ENCODE measurements at places on chromosomes 13 and 19.

GRCh38 chr19:39254531-39255345 lies 6.1 kb upstream of the IFNL4 start:
- no peak for DNase-seq

GRCh38 chr13:112617754-112618375 lies 29.9 kb upstream of the TUBGCP3 start:
- no peak for DNase-seq

- DNase-seq = no peak
These were observed 549 bp downstream of the TIMM50 start for GRCh38 chr19:39481229-39481545.

GRCh38 chr13:85551012-85551411 lies 248.2 kb downstream of the SLITRK6 start:
- no peak for DNase-seq

DNA sequence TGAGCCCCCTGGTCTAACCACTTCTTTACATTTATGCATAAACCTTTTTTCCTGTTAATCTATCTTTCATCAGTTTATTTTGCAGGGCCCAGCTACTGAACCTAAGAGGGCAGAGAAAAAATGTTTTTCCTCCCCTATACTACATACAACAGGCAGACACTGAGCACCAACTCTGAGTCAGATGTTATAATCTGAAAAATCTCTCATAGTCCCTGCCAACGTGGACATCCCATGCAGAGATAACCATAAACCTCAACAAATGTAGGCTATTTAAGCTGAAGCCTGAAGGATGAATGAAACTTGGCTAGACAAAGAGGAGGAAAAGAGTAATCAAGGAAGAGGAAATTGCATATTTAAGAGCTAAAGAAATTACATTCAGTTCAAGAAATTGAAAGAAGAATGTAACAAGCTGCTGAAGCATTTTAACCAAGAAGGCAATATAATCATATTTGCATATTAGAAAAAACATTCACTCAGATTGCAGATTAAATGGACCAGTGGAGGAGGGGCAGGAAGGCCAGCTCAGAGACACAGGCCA lies 2.6 kb downstream of the NEK3 start:
- peak; percentile 40 for DNase-seq

DNA sequence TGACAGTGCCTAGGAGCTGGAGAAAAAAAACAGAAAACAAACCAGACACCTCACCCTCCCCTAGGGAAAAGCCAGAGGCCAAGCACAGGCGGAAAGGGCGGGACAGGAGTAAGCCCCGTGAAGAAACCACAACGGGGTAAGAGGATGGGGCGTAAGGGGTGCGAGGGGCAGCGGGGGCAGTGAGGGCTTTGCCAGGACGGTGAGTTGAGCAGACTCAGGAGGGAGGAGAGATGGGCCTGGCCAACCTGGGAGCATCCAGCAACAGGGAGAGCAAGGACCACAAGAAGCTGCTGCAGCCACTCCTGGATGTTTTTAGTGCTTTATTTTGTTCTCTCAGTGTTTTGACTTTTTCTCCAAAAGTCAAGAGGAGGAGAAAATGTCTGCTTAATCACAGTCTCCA lies 114.1 kb upstream of the SOX1 start:
- no peak for DNase-seq

DNA sequence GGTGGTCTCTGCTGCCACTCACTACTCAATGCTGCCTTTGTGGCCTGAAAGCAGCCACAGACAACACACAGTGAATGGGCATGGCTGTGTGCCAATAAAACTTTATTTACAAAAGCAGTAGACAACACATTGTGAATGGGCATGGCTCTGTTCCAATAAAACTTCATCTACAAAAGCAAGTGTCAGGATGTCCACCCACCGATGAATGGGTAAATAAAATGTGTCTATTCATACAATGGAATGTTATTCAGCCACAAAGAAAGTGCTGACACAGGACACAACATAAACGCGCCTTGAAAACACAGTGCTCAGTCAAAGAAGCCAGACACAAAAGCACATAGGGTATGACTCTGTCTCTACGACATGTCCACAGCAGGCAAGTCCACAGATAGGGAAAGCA lies 20.1 kb downstream of the ZSCAN5A start:
- peak; percentile 17 for DNase-seq

- no peak for DNase-seq
These were observed 23.4 kb downstream of the UBAC2 start for GRCh38 chr13:99224021-99224420.

GRCh38 chr13:74444864-74445479 lies 310.8 kb upstream of the KLF12 start:
- peak; percentile 21 for DNase-seq

DNA sequence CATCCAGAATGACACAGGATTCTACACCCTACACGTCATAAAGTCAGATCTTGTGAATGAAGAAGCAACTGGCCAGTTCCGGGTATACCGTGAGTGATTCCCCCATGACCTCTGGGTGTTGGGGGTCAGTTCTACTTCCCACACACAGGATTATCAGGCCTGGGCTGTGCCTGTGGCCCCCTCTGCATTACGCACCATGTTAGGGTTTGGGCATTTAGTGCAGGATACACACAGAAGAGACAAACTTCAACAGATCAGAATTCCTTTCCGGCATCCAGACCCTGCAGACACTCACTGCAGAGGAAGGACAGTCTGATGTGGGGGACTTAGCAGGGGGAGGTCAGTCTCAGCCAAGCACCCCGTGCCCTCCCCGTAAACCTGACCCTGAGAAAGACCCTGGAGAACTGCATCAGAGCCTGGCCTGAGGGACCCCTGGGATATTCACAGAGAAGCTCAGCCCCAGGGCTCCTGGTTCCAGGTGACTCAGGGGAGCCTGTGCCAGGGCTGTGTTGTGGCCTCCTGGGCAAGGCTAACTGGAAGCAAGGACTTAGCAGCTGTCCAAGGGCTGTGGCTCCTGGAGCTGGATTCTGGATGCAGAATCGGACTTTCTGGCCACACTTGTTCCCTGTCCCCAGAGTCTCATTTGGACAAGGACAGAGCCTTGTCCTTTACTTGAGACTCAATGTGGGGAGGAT lies 1.7 kb downstream of the CEACAM5 start:
- DNase-seq = no peak

DNA sequence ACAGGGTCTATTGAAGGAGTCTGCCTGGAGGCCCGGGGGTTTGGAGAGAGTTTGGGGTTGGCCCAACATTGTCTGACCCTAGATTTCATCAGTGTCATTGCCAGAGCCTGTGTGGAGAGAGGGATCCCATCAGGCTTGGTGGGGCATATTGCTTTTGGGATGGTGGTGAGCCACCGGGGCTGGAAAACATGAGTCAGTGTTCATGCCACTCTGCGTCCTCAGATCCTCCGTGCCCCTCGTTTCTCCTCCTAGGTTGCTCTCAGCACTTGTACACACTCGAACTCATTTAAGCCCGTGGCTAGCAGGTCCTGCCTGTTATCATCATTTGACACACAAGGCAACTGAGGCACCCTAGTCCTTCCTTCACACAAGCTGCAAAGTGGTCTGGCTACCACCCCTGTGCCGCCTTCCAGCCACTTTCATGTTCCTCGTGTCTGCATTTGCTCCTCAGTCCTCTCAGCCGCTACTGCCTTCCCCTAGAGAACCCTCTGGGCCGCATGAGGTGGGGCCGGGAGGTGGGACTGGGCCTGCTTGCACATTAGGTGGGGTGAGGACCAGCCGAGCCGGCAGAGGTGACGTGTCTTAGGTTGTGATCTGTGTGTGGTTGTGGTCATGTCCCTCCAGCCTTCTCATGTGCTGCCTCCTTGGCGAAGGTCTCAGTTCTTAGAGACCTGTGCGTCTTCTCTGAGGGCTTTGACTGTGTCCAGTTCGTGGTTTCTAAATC lies 3.6 kb downstream of the NACC1 start:
- DNase-seq = no peak

- no peak for DNase-seq
These were observed 124.0 kb downstream of the ITGBL1 start for GRCh38 chr13:101576455-101576854.

GRCh38 chr19:5123646-5124045 lies 154.7 kb downstream of the KDM4B start:
- no peak for DNase-seq

DNA sequence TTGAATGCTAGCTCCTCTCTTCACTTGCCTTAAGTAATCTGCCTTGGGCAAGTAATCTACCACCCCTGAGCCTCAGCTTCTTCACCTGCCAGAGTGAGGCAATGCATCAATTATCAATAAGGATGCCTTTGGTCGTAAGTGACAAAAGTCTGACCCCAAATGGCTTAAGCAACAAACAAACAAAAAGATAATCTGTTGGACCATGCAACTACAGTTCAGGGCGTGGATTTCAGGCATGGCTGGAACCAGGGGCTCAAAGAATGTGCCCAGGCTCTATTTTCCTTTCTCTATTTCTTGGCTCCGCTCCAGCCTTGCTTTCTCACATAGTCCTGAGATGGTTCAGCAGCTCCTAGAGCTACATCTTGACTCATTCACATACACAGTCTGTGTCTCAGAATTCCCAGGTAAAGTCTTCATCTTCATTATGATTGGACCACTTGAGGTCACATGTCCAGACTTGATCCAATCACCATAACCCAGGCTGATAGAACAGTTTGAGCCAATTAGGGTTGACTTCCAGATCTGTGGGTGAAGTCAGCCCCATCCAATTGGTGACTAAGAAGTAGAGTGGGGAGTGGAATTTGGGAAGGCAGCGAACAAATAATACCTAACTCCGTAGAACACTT lies 29.6 kb downstream of the ACSBG2 start:
- DNase-seq = peak; percentile 3

DNA sequence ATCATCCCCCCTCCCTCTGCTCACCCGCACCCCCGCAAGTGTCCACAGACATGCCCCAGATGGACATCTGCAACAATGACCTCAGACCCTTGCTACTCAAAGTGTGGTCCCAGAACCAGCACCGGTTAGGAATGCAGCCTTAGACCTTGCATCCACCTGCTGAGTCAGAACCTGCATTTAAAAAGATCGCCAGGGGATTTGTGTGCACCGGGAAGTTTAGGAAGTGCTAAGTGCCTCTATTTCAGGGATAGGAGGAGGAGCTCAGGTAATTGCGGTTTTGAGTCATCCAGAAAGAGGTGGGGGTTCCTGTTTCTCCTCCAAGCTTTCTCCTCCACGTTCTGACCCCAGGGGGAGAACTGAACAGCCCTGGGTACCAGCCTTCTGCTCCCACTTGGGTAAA lies 46.2 kb downstream of the CACNA1A start:
- no peak for DNase-seq

- no peak for DNase-seq
These were observed 760.6 kb downstream of the EFNB2 start for GRCh38 chr13:105774739-105775460.

- DNase-seq = no peak
These were observed 34.0 kb downstream of the DPF1 start for GRCh38 chr19:38190061-38190460.

GRCh38 chr19:53865918-53866864 lies 1.5 kb upstream of the MYADM start:
- peak; percentile 67 for DNase-seq

DNA sequence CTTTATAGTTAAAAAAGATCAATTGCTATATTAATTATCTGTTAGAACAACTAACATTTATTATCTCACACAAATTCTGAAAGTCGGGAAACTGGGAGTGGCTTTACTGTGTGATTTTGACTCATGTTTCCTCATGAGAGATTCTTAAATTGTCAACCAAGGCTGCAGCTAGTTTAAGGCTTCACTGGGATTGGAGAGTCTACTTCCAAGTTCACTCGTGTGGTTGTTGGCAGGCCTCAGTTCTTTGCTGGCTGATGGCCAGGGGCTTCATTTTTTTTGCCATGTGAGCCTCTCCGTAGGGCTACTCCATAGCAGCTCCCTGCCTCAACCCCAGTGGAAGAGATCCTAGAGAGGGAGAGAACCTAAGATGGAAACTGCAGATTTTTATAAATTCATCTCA lies 24.5 kb upstream of the LPAR6 start:
- DNase-seq = peak; percentile 66

DNA sequence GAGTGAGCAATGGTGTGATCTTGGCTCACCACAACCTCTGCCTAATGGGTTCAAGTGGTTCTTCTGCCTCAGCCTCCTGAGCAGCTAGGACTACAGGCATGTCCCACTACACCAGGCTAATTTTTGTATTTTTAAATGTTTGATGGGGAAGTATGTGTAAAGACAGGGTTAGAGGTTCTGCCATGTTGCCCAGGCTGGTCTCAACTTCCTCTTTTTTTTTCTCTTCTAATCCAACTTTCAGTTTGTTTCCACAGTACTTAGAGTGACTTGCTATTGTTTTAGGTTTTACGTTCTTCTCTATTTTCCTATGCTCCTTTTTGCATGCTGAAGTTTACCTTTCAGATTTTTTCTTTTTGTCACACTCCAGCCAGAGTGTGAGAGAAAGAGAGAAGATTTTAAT lies 1433.0 kb downstream of the UQCRFS1 start:
- DNase-seq = no peak

- peak; percentile 92 for DNase-seq
These were observed 6.8 kb downstream of the WDFY2 start for GRCh38 chr13:51590971-51591627.

GRCh38 chr19:15317392-15318071 lies 14.8 kb downstream of the BRD4 start:
- peak; percentile 73 for DNase-seq

DNA sequence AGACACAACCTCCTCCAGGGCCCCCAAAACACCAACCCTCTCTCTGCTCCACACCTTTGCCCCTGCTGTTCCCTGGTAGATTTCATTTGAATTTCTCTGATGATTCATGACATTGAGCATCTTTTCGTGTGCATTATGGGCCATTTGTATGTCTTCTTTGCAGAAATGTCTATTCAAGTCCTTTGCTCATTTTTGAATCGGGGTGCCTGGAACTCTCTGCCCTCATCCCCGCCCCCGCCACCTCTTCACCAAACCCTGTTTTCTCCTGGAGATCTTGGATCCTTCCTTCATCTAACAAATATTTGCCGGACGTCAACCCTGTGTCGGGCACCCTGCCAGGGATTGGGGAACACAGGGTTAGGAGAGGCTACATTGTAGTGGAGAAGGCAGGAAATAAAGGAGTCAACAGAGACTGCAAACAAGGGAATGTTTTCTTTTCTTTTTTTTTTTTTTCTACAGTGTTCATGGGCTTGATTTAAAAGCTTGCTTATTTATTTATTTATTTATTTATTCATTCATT lies 25.5 kb upstream of the SLC1A5 start:
- DNase-seq = peak; percentile 54

GRCh38 chr13:70098669-70099068 lies 9.0 kb upstream of the ATXN8OS start:
- no peak for DNase-seq

DNA sequence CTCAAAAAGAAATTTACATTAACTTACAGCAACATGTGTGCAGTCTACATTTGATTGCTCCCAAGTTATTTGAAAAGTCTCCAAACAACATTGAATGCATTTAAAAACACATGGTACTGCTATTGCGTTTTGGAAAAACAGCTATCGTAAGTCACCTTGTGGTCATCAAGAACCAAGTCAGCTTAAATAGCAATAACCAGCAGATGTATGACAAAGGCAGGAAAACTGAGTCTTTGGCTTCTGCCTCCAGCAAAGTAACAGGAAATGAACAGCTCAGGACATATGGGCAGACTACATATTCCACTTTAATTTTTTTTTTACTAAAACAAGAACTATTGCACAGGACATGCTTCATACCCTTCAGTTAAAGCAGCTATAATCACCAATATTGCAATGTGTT lies 580.6 kb upstream of the SPRY2 start:
- peak; percentile 52 for DNase-seq

All from fibroblast of skin of scalp (primary cell).